ENCODE measurements at places on chromosomes 2 and 18. TPM values are rescaled to one million over a fixed set of nuclear protein-coding genes. Genes with fewer than 3 reads are reported as not detected.

- H3K4me1 ChIP-seq, result no peaks in the 10 kb centered on the region
- no peak overlapping the region for H3K4me3 ChIP-seq
- H3K27ac ChIP-seq, result no peak overlapping the region
- H3K36me3 ChIP-seq, result no peaks in the 10 kb centered on the region
- peak; percentile 12 for DNase-seq
These were observed 9.0 kb downstream of the MALL start for GRCh38 chr2:110106642-110107041.

- H3K27me3 ChIP-seq, result peaks cover 5% of the 10 kb centered on the region
- peak; percentile 90 for DNase-seq
- H3K36me3 ChIP-seq, result no peaks in the 10 kb centered on the region
- peaks cover 3% of the 10 kb centered on the region for H3K4me1 ChIP-seq
- H3K4me3 ChIP-seq, result peak within 1 kb of the TSS; percentile 83
- H3K27ac ChIP-seq, result no peak within 1 kb of the TSS
These were observed at the start of gene MATN3 for GRCh38 chr2:20012282-20013125. Gene MATN3, minus strand, starts transcription at chr2:20012668. Its CDS starts 37 bp downstream, at chr2:20012631.

DNA sequence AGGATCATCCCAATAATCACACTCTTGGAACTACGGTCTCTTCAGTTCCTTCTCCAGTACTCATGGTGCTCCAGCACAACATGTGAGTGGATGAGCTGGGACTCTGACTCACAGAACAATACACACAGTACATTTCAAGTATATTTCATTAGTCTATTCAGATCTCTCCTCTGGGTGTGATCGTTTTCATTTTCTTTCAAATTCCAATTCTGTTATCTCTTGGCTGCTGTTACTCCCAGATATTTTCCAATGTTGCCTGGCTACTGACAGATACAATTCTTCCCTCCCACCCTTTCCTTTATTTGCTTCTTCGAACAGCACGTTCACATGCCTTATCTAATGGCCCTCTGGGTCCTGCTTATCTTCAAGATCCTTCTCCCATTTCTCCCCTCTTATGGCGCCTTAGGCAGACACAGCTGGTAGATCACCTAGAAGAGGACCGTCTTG lies 216.0 kb downstream of the ACKR3 start:
- no peak overlapping the region for H3K4me3 ChIP-seq
- no peak overlapping the region for H3K27ac ChIP-seq
- no peak for DNase-seq
- no peaks in the 10 kb centered on the region for H3K36me3 ChIP-seq
- peaks cover 8% of the 10 kb centered on the region for H3K4me1 ChIP-seq

GRCh38 chr2:166230024-166230723 lies 102.4 kb upstream of the SCN1A start:
- H3K4me3 ChIP-seq, result no peak overlapping the region
- DNase-seq, result no peak
- no peaks in the 10 kb centered on the region for H3K36me3 ChIP-seq
- no peaks in the 10 kb centered on the region for H3K27me3 ChIP-seq
- H3K4me1 ChIP-seq, result no peaks in the 10 kb centered on the region

- no peaks in the 10 kb centered on the region for H3K27me3 ChIP-seq
- H3K36me3 ChIP-seq, result no peaks in the 10 kb centered on the region
- no peak for DNase-seq
- no peaks in the 10 kb centered on the region for H3K4me1 ChIP-seq
- no peak overlapping the region for H3K4me3 ChIP-seq
These were observed 37.5 kb downstream of the GNAL start for GRCh38 chr18:11726556-11726955.

The CABYR gene
- total RNA-seq, result 11.1 TPM

DNA sequence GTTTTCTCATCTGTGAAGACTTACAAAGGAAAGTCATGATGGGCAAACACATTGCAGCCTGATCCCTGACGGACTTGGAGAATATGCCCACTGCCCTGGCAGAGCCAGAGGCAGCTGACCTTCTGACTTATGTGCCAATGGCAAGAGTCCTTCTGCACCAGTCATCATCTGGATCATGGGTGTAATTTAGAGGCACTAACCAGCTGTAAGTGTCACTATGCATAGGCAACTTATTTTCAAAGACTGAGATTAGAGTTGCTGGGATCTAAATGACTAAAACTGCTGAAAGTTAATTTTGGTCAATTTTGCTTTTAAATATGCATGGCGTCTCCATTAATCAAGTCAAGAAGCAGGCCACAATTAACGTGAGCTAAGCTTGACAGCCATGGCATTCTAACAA lies 261.2 kb downstream of the BCL11A start:
- no peak overlapping the region for H3K27ac ChIP-seq
- H3K36me3 ChIP-seq, result no peaks in the 10 kb centered on the region
- no peaks in the 10 kb centered on the region for H3K27me3 ChIP-seq
- no peak overlapping the region for H3K4me3 ChIP-seq
- H3K4me1 ChIP-seq, result no peaks in the 10 kb centered on the region

The TBR1 gene
- 2.4 TPM for total RNA-seq

The CCDC148 gene
- 2.7 TPM for total RNA-seq

DNA sequence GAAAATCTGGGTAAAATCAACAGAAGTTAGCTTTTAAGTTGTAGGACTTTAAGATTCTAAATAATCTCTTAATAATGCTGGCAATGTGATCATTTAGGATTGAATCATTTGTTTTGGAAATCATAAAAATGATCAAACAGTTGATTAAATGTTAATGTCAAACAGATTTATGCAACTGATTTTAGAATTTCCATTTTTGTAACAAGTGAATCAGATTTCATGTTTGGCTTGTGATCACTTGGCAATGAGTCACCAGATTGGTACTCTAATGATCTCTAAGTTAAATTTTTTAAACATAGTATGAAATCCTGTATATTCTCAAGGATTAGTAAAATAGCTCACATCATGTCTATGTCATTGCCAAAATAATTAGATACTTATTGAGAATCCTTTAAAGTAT lies 50.1 kb upstream of the UNC80 start:
- H3K27ac ChIP-seq, result no peak overlapping the region
- no peaks in the 10 kb centered on the region for H3K27me3 ChIP-seq

The BMP10 gene
- total RNA-seq, result not detected

The PTPRM gene
- total RNA-seq, result 47.2 TPM

DNA sequence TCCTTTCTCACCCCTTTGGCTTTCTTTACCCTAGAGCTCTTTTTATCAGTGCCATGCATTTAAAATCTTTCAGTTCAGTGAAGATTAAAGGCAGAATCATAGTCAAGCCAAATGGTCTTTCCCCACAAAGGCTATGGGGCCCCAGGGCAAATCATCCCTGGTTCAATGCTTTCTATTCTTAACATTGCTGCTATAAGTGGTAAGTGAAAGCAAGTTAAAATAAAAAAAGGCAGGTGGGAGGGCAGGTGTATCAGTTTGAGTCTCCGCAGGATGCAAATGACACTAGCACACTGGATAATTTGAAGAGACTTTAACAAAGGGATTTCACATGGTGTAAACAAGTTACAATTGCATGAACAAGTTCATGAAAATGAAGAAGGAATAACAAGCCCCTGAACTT lies 757.4 kb downstream of the SATB2 start:
- no peak for DNase-seq
- H3K27ac ChIP-seq, result no peak overlapping the region
- H3K4me3 ChIP-seq, result no peak overlapping the region
- no peaks in the 10 kb centered on the region for H3K4me1 ChIP-seq
- no peaks in the 10 kb centered on the region for H3K27me3 ChIP-seq
- no peaks in the 10 kb centered on the region for H3K36me3 ChIP-seq

- no peaks in the 10 kb centered on the region for H3K27me3 ChIP-seq
- no peaks in the 10 kb centered on the region for H3K36me3 ChIP-seq
- no peak overlapping the region for H3K4me3 ChIP-seq
- no peaks in the 10 kb centered on the region for H3K4me1 ChIP-seq
- H3K27ac ChIP-seq, result no peak overlapping the region
These were observed 210.1 kb downstream of the ZNF521 start for GRCh38 chr18:25141886-25142285.

GRCh38 chr2:12173271-12173942 lies 427.0 kb downstream of the LPIN1 start:
- H3K4me3 ChIP-seq, result no peak overlapping the region
- no peaks in the 10 kb centered on the region for H3K27me3 ChIP-seq
- DNase-seq, result no peak
- no peaks in the 10 kb centered on the region for H3K4me1 ChIP-seq
- H3K36me3 ChIP-seq, result no peaks in the 10 kb centered on the region
- H3K27ac ChIP-seq, result no peak overlapping the region

GRCh38 chr2:21715887-21716286 lies 592.1 kb downstream of the TDRD15 start:
- H3K4me1 ChIP-seq, result no peaks in the 10 kb centered on the region
- H3K4me3 ChIP-seq, result no peak overlapping the region
- no peaks in the 10 kb centered on the region for H3K36me3 ChIP-seq
- no peak overlapping the region for H3K27ac ChIP-seq

GRCh38 chr18:45408218-45408617 lies 207.1 kb upstream of the SLC14A2 start:
- H3K27me3 ChIP-seq, result no peaks in the 10 kb centered on the region
- no peak overlapping the region for H3K27ac ChIP-seq
- no peaks in the 10 kb centered on the region for H3K36me3 ChIP-seq
- H3K4me3 ChIP-seq, result no peak overlapping the region
- no peak for DNase-seq
- peaks cover 3% of the 10 kb centered on the region for H3K4me1 ChIP-seq

DNA sequence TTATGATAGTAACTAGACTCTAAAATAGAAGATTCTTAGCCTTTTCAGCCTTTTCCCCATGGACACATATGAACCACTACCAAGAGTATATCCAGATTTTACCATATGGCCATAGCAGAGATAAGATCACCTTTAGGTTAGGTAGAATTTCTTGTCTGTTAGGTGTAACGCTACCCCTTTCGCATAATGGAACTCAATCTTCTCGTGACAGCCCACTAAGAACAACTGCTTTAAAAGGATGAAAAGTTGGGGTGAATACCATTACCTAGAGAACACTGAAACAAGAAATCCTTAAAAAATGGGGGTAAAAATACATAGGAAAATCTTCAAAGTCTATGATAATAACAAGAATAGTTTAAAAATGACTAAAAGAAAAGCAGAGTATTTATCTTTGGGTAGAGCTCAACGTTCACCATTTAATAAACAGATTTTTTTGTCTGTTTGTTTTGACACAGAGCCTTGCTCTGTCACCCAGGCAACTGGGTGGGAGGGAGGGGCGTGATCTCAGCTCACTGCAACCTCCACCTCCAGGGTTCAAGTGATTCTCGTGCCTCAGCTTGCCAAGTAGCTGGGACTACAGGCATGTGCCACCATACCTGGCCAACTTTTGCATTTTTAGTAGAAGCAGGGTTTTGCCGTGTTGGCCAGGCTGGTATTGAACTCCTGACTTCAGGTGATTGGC lies 67.2 kb downstream of the VIL1 start:
- H3K36me3 ChIP-seq, result peaks cover 85% of the 10 kb centered on the region
- H3K27ac ChIP-seq, result no peak overlapping the region
- no peak for DNase-seq
- H3K4me3 ChIP-seq, result no peak overlapping the region

Data from endodermal cell (in vitro differentiated cells).